ENCODE measurements at places on chromosomes 2 and 18. TPM values are rescaled to one million over a fixed set of nuclear protein-coding genes. Genes with fewer than 3 reads are reported as not detected.

APLF gene
- 4.2 TPM for total RNA-seq

- no peak for ATAC-seq
These were observed 32.2 kb downstream of the FSHR start for GRCh38 chr2:49122107-49122506.

GRCh38 chr2:106058469-106059137 is 135.5 kb downstream of the UXS1 start:
- ATAC-seq = no peak

BMP10 gene
- total RNA-seq = not detected

SF3B1 gene
- total RNA-seq = 113 TPM

DNA sequence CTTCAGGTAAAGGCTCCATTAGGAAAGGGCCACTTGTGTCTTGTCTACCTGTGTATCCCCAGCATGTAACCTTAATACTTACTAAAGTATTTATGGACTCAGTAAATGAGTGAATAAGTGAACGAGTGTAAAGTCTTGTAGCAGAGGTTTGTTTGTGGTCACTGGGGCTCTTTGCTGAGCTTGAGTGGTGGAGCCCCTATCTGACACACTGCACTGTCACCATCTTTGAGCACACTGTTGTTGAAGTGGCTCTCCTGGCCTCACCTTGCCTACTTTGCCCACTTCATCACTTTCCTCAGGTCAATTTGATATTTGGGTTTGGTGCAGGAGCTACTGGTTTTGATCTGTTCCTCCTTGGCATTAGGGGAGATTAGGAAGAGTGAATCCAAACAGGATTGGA is 39.3 kb upstream of the ZEB2 start:
- no peak for ATAC-seq

- ATAC-seq = no peak
These were observed 79.9 kb downstream of the MYO5B start for GRCh38 chr18:50115095-50115494.

GRCh38 chr2:113116100-113116958 is 11.1 kb upstream of the IL1RN start:
- no peak for ATAC-seq

TUBA3E gene
- not detected for total RNA-seq

CTLA4 gene
- 0.52 TPM for total RNA-seq

DNA sequence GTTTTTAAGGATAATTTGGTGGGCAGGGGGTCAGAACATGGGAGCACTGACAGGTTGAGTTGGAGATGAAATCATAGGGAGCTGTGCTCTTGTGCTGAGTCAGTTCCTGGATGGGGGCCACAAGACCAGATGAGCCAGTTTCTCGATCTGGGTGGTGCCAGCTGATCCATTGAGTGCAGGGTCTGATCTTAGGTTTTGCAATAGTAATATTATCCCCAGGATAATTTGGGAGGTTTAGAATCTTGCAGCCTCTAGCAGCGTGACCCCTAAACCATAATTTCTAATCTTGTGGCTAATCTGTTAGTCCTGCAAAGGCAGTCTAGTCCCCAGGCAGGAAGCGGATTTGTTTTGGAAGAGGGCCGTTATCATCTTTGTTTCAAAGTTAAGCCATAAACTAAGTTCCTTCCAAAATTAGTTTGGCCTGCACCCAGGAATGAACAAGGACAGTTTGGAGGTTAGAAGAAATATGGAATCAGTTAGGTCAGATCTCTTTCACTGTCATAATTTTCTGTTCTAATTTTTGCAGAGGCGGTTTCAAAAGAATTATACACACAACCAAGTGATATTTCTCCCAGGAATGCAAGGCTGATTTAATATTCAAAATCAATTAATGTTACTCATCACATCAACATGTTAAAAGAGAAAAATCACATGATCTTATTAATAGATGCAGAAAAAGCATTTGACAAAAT is 23.0 kb downstream of the DBI start:
- peak; percentile 44 for ATAC-seq

MROH2A gene
- 0.52 TPM for total RNA-seq

B4GALT6 gene
- total RNA-seq = 2.9 TPM

IL1F10 gene
- total RNA-seq = not detected

TMEM198 gene
- 1.2 TPM for total RNA-seq

CD226 gene
- 0.44 TPM for total RNA-seq

DNA sequence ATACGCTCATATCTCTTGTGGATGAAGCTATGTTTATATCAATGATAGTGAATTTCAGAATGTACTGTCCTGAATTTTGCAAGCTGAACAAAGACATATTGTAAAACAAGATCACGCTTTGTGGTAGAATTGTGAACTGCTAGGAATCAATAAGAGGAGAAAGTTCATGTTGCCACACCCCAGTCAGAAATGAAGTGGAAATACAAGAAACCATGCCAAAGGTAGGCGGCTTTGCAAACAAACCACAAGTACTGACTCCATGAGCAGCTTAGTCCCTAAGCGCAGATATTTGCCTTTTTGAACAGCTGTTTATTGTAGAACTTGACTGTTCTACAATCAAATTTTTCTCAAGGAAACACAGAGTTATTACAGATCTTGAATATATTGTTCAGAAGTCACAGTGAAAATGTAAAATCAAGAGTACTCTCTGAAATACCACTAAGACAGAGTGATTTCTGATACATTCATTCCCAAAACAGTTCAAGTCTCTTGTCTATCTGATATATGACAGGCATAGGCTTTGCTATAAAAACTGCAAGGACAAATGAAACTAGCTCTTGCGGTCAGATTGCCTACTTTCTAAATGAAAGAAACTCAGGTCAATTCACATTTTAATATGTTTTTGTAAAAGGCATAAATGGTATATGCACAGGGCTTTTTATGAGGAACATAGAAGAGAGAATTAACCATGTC is 120.9 kb upstream of the CDH19 start:
- ATAC-seq = peak; percentile 56
